ENCODE measurements at places on chromosomes 1 and 21.

DNA sequence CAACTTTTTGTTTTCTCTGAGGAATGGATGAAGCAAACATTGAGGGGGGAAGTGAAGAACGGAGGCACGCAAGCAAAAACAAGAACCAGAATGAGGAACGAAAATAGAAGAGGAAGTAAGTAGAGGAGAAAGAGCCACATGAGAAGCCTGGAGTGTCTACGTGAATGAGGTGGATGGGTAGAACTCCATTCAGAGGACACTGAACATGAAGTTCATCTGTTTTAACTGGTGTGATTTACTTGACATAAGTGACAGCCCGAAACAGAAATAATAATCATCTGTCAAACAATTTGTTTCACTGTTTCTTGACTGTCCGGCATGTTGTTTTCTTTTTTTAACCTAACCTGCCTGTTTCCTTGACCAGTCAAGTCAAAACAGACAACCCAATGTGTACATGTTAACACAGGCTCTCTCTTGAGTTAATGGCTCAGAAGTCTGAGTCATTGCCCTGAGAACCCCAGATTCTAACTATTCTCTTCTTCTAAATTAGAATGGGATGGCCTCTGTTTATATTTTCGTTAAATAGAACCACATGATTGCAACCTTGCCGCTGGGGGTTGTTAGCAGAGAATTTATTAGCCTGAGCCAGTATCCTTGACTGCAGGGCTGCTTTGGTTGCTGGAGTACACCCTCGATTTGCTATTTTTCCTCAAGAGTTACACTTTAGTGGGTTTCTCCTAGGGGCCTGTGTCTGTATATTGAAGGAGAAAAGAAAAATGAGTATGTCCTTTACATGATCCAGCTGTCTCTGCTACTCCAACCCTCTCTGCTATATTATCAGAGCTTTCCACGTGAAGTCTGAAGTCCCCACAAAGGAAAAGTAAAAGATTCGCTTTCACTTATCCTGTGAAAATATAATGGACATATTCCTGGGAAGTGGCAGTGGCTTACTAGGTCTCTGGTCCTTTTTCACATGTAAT lies 151.7 kb downstream of the ZC3H11B start:
- DNase-seq = no peak

DNA sequence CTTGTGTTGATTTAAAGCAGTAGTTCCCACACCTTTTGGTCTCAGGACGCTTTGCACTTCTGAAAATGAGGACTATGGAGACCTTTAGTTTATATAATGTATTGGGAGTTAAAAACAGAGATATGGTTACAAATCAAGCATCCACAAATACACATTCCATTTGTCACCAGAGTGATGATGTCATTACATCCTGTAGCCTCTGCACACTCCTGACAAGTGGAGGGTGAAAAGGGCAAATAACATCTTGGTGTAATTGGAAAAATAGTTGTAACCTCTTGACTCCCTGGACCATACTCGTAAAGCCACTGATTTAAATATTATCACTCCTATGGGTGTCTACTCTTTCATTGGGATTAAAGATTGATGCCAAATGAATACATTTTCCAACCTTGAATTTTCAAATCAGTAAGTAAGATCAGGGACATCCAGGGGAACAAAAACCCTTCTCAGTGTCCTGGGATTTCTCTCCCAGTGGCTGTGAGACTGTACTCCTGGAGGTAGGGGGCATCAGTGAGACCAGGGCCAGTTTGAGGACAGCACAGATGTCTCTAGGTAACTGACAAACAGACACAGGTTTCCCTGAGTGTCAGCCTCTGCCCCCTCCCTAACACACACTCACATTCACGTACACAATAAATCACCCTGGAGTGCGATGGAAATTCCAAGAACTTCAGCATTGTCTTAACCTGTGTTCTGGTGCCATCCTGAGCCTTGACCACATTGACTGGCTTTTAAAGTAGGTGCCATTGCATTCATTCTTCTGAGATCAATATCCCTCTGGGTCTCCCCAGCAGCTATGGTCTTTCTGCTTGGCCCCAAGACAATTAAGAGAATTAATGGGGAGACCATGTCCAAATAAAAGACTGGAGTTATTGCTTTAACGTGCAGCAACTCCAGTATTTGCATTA lies 63.0 kb downstream of the NR5A2 start:
- no peak for DNase-seq

GRCh38 chr21:19557046-19557445 lies 1153.5 kb upstream of the TMPRSS15 start:
- no peak for DNase-seq

- DNase-seq = no peak
Measured at GRCh38 chr1:26353210-26353859, 595 bp downstream of the CRYBG2 start.

- no peak for DNase-seq
Measured at GRCh38 chr21:19228226-19228625, 824.6 kb upstream of the TMPRSS15 start.

DNA sequence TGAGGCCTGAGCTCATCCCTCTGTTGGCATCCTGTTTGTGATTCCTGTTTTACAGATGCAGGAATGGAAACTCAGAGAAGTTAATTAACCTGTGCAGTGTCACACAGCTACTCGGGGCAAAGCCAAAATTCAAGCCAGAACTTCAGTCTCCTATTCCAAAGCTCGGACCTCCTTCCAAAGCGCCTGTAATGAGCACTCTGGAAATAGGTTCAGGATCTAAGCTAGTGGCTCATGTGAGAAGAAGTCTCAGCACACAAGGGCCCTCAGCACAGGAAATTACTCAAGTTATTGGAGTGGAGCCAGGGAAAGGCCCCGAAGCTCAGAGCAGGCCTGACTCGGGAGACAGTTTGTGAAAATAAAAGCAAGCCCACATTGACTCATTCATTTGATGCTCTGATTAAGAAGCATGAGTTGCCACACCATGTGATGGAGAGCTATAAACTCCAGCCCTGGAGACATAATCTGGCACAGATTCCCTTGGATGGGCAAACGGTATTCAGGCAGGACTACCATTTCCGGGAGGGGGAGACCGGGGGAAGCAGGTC lies 50.6 kb upstream of the LYST start:
- peak; percentile 44 for DNase-seq

DNA sequence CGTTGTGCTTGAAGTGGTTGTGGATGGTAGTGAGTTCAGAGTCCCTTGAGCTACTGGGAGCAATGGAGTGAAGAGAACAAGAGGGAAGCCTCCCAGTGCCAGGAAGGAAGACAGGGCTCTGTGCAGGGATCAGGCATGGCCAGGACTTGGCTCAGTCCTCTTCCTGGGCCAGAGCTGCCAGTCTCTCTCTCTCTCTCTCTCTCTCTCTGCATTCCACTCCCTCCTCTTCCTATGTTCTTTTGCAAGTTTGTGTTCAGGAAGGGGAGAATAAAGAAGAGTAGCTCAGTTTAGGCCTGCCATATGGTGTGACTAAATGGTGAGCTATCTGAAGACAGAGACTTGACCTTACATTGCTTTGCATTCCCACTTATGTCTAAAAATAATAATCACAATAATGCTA lies 20.5 kb upstream of the RPTN start:
- no peak for DNase-seq

GRCh38 chr21:44499211-44499560 lies 40.8 kb downstream of the KRTAP10-1 start:
- no peak for DNase-seq

DNA sequence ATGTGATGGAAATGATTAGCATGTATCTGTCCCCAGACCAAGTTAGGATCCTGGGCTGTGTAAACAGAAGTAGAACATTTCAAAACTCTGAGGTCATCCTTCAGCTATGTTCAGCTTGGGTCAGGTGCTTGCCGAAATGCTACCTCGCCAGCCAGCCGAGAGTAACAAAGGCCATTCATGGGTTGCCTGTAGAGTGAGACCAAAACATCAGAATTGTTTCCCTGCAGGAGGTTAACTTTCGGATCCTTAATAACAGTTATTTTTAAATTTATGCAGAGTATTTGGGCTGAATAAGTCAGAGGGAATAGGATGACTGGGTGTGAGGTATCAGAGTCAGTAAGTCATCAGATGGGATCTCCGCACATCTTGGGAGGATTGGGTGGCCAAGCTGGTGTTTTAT lies 35.6 kb downstream of the SMYD2 start:
- no peak for DNase-seq

DNA sequence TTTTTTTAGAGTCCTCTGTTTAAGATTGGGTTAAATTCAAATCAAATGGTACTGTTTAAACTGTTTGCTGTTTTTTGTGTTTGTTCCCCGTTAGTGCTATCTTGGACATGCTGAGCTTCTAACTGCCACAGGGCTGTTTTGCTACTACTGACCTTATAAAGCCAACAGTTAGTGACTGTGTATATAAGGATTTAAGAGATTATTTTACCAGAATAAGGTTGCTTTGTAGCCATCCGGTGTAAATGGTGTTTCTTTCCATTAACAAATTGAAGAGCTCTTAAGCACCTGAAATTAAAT lies 37.0 kb downstream of the ZNF281 start:
- DNase-seq = no peak
